ENCODE measurements at places on chromosomes 7 and 10.

- no peaks in the 10 kb centered on the region for H3K36me3 ChIP-seq
- no peak overlapping the region for H3K4me3 ChIP-seq
- no peak for DNase-seq
- H3K4me1 ChIP-seq = no peaks in the 10 kb centered on the region
- no peaks in the 10 kb centered on the region for H3K27me3 ChIP-seq
- no peak overlapping the region for H3K27ac ChIP-seq
Observed at GRCh38 chr7:18393465-18394118, 102.0 kb upstream of the HDAC9 start.

- H3K36me3 ChIP-seq = no peaks in the 10 kb centered on the region
- H3K27ac ChIP-seq = no peak overlapping the region
- no peak overlapping the region for H3K4me3 ChIP-seq
Observed at GRCh38 chr7:47326808-47327207, 255.1 kb downstream of the TNS3 start.

GRCh38 chr10:93425861-93426260 is 56.3 kb downstream of the MYOF start:
- H3K4me1 ChIP-seq = peaks cover 4% of the 10 kb centered on the region
- H3K36me3 ChIP-seq = no peaks in the 10 kb centered on the region
- no peaks in the 10 kb centered on the region for H3K27me3 ChIP-seq
- H3K27ac ChIP-seq = no peak overlapping the region

DNA sequence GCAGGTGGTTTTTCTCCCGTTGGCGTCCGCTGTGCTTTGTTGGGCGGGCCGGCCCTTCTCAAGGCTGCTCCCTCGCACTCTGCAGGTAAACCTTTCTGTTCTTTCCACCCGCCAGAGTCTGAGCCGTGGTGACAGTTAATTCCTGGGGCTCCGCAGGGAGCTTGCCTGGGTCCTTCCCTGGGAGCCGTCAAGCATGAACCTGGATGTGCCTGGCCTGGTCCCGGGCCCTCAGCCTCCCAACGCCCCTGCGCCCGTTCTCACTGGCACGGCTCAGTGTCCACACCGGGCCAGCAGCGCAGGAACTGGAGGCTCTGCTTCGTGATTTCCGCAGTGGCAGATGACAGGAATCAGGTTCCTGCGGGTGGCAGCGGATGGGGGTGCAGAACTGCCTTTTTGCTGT is 10.9 kb upstream of the NKX6-2 start:
- no peak for DNase-seq
- no peak overlapping the region for H3K4me3 ChIP-seq
- no peaks in the 10 kb centered on the region for H3K4me1 ChIP-seq
- H3K36me3 ChIP-seq = no peaks in the 10 kb centered on the region
- H3K27me3 ChIP-seq = no peaks in the 10 kb centered on the region
- no peak overlapping the region for H3K27ac ChIP-seq

DNA sequence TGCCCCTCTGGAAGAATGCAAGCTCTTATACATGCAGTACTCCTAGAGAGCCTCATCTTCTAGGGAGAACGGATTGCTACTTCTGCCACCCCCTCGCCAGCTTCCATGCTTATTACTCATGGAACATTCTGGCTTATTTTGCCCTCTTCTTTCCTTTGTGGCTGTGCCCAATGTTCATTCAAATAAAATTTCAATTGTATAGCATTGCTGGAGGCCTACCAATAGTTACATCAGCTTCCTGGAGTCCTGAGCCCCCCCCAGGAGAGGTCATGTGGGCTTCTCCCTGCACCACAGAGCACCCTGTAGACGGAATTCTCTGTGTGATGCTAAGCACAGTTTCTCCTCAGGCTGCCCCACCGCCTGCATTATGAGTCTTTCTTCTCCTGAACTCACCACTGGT is 1094.0 kb downstream of the KCNMA1 start:
- no peaks in the 10 kb centered on the region for H3K27me3 ChIP-seq
- no peak overlapping the region for H3K27ac ChIP-seq
- DNase-seq = no peak

DNA sequence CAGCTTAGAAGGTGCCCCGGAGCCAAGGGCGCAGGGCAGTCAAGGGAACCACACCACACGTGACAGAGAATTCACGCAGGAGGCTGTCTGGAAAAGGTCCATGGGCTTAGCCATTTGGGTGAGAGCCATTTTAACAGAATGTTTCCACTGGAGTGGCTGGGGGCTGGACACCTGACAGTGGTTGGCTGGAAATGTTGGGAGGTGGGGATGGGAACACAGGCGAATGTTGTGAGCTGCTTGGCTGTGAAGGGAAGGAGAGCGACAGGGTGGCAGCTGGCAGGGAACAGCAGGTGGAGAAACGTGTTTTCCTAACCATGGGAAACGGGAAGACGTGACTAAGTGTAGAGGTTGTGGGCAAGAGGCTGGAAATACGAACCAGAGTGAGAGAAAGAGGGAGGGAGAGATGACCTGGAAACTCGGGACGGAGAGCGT is 100.5 kb upstream of the ZNF32 start:
- H3K27me3 ChIP-seq = no peaks in the 10 kb centered on the region
- peaks cover 10% of the 10 kb centered on the region for H3K4me1 ChIP-seq
- DNase-seq = no peak
- H3K36me3 ChIP-seq = no peaks in the 10 kb centered on the region
